ENCODE measurements at places on chromosomes 13 and 19.

GRCh38 chr13:89520468-89520867 lies 1827.0 kb upstream of the MIR17HG start:
- no peak for DNase-seq

- DNase-seq = no peak
These were observed 48.2 kb downstream of the KCNC3 start for GRCh38 chr19:50280983-50281382.

DNA sequence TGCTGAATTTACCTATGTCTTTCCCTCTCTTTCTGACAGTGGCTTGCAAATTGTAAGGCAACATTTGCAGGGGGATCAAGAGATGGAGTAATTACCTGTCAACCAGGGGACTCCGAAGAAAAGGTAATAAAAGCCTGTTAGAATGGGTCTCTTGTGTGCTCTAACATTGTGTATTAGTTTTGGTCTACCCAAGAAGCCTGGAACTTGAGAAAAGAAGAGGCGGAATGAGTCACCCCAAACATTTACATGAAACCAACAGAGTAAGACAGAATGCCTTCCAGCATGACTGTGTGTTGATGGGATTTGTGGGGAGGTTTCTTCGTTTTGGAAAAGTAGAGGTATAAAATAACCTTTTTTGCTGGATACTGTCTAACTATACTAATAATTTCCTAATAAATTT lies 36.7 kb downstream of the ZAR1L start:
- DNase-seq = no peak

GRCh38 chr13:94480672-94481145 lies 1.2 kb upstream of the DCT start:
- DNase-seq = no peak

- DNase-seq = no peak
These were observed 2.4 kb upstream of the CYTH2 start for GRCh38 chr19:48466561-48467325.

GRCh38 chr13:33953781-33954180 lies 135.8 kb downstream of the RFC3 start:
- DNase-seq = no peak

DNA sequence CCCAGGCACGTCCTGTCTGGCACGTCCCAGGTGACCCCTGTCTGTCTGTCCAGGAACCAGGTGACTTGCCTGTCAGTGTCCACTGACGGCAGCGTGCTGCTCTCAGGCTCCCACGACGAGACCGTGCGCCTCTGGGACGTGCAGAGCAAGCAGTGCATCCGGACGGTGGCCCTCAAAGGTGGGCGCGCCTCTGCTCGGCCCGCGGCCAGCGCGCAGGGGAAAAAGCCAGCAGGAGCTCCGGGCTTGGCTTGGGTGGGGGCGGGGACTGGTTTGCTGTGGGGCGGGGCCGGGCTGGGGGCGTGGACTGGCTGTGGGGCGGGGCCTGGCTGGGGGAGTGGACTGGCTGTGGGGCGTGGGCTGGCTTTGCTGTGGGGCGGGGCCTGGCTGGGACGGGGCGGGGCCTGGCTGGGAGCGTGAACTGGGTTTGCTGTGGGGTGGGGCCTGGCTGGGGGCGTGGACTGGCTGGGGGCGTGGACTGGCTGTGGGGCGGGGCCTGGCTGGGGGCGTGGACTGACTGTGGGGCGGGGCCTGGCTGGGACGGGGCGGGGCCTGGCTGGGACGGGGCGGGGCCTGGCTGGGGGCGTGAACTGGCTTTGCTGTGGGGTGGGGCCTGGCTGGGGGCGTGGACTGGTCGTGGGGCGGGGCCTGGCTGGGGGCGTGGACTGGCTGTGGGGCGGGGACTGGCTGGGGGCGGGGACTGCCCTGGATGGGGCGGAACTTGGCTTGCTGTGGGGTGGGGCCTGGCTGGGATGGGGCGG lies 7.2 kb downstream of the WDR18 start:
- no peak for DNase-seq

DNA sequence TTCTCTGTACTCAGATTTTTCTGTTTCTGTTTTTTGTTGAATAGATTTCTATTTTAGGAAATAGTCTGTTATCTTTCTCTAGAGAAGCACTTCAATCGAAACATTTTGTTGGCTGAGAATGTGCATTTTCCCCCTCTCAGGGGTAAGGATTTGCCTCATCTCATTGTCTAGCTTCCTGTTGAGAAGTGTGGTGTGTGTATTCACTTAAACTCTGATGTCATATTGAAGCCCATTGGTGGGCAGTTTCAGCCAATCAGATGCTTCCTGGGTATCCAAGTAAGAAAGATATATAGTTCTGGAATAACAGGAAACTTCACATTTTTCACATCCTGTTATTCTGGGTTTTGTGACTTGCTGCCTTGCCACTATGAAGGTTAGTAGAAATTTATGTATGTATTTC lies 87.6 kb downstream of the ARHGEF7 start:
- DNase-seq = peak; percentile 43

DNA sequence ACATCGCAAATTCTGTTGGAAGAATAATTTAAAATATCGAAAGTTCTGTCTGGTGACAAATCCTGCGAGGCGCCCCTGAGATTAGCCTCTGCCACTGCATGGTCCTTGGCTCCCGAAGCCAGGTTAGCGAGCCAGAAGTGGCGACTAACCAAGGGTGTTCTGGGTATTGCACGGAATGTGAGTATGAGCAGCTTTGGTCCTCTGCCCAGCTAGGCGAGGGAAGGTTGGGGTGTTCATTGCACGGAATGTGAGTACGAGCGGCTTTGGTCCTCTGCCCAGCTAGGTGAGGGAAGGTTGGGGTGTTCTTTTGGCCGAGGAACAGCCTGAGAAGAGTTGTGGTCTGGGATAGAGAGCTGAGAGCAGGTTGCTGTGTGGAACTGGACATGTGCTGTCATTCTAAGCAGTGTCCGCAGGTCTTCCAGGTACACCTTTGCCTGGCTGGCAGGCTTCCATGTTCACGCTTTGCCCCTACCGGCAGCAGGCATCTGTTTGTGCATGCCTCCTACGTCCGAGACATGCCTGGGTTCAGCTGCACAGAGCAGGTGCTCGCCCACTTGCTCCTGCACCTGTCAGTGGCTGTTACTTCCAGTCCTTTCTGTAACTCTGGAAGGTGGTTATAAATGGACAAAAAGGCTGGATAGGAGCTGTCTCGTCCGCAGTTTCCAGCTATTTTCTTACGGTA lies 18.3 kb upstream of the TEX29 start:
- no peak for DNase-seq

DNA sequence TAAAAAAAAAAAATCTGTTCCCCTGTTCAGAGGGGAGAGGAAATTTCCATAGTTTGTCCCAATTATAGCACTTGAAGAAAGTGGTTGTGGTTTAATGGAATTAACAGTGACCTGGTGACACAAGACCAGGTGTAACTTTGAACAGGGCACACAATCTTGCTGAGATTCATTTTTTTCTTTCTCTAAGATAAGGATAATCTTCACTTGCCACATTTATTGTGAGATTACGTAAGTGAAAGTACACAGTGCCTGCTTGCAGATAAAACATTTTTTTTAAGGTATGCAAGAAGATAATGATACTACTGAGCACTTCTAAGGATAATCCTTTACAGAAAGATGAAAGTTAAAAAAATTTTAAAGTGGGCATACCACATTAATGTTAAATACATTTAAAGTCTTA lies 448.1 kb downstream of the DIAPH3 start:
- no peak for DNase-seq

GRCh38 chr13:101289764-101290163 lies 126.5 kb downstream of the NALCN start:
- no peak for DNase-seq

DNA sequence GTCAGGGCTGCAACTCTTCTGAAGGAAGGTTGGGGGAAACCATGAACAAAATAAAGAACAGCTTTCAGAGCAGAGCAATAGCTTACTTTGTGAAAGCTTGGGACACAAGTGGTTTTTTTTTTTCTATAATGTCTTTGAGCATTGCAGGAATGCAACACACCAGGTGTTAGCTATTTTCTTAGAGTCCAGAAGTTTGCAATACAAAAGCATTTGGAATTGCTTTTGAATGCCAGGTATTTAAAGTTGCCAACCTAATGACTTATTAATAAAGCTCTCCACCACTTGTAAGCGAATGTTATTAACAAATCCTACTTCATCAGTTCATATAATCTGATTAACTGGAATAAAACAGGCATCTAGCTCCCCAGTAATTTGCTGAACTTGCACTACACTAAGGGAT lies 172.6 kb downstream of the NUFIP1 start:
- no peak for DNase-seq

DNA sequence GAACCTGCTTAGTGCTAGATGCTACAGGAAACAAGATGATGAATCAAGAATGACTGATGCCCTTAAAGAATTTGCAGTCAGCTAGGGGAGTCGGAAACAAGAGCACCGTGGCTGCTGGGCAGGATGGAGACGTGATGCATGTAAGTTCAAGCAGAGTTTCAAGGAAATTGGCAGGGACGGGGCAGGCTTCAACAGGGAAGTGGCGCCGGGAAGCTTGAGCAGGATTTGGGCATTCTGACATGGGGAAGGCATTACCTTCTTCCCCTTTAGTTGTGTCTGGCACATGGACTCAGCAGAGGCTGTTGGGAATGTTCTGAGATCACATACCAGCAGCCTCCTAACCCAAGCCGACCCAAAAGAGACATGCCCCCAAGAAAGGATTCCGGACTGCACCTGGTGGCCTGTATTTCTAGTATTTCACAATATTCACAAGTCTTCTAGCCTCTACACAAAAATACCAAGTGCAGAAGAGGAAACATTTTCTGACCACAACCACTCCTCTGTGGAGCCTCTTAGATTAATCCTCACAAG lies 138.2 kb downstream of the CRYL1 start:
- DNase-seq = no peak

- DNase-seq = no peak
These were observed 3.1 kb upstream of the KLK1 start for GRCh38 chr19:50826492-50827240.

- no peak for DNase-seq
These were observed 149.2 kb downstream of the MIPEP start for GRCh38 chr13:23740002-23740401.

DNA sequence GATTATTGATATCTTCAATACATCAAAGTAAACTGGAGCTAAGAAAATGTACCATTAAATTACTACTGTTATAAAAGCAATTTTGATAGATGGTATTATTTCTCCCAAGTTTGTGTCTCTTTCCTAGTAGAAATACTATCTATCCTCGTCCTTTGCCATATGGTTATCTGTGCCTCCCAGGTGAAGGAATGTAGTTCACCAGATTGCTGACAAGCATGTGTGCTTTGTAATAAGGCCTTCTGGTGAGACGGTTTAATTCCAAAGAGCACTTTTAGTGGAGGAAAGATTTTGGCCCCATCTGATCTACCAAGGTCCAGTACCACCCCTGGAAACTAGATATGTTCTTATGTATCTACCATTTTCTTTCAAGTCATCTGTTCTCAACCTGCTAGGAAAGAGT lies 243.6 kb downstream of the DLEU7 start:
- no peak for DNase-seq

GRCh38 chr13:94704377-94705080 lies 7.8 kb downstream of the SOX21 start:
- DNase-seq = no peak

DNA sequence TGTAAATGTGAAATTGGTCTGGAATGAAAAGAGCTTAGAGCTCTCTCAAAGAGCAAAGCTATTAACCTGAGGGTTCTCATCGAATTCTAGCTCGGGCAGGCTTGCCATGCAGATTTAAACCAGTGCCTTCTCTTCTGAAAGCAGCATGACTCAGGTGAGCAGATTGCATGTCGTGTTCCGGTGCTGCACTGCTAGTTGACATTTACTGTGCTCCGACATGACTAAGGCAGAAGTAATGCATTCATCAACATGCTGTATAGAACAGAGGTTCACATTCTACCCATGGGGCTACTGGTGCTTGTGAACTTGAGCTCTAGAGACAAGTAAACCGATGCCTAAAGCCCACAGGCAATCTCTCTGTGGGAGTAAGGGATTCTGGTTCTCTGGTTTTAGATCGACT lies 947.7 kb downstream of the EFNB2 start:
- DNase-seq = peak; percentile 20

- no peak for DNase-seq
These were observed 1.1 kb downstream of the SOX1 start for GRCh38 chr13:112067871-112068539.

Measured in T47D (cell line).